ENCODE measurements at places on chromosomes 7 and 10.

DNA sequence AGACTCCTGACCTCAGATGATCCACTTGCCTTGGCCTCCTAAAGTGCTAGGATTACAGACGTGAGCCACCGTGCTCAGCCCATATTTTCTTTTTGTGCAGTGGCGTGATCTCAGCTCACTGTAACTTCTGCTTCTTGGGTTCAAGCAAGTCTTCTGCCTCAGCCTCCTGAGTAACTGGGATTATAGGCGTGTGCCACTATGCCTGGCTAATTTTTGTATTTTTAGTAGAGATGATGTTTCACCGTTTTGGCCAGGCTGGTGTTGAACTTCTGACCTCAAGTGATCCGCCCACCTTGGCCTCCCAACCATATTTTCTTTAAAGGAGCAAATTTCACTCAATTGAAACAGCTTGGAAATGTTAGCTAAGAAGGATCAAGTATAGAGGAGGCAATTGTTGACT is 16.5 kb downstream of the GBF1 start:
- no peak for DNase-seq

DNA sequence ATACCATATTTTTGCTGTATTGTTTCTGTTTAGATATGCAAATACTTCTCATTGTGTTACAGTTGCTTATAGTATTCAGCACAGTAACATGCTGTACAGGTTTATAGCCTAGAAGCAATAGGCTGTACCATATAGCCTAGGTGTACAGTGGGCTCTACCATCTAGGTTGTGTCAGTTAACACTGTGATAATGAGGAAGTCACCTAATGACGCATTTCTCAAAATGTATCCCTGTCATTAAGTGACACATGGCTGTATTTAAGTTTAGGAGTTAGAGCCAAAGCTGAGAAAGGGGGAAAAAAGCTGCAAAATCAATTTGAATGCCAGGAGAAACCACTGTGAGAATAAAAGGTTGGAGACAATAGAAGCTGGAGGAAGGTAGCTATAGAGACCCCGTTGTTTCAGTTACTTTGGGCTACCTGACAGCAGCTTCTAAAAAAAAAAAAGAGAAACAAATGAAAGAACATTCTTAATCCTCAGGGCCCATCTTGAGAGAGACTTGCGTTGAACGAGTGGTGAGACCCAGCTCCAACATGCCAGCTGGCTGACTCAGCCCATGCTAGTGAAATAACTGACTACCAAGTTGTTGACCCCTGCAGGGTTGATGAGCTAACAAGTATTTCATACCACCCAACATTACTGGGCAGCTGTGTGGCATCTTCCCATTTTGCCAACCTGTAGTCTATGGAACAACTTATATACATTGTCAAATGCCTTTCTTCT is 8.7 kb downstream of the STARD3NL start:
- DNase-seq: no peak

- no peak for DNase-seq
Observed at GRCh38 chr7:26192485-26193087, 8.0 kb downstream of the HNRNPA2B1 start.

DNA sequence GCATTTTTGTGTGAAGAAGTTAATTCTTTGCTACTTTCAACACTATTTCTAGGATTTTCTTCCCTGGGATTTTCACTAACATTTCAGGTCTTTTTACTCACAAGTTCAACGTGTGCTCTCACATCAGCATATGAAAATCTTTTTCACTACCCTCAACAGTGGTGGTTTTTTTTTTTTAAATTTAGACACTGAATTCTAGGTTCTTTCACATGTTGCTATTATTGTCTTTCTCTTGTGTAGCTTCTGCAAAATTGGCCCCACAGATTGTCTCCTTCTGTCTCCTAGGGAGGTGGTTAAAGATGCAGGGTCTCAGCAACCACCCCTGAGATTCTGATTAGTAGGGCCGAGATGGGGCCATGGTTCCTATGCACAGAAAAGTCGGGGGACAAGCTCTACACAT is 165.0 kb upstream of the GPR26 start:
- DNase-seq: no peak

All from stimulated activated CD4-positive, alpha-beta T cell treated with anti-CD3 and anti-CD28 coated beads, Interleukin-4, amount 100 ng/mL, for 4 hours (primary cell).